OCI-M1 (cell line): ENCODE measurements at places on chromosomes 12 and 14.

DNA sequence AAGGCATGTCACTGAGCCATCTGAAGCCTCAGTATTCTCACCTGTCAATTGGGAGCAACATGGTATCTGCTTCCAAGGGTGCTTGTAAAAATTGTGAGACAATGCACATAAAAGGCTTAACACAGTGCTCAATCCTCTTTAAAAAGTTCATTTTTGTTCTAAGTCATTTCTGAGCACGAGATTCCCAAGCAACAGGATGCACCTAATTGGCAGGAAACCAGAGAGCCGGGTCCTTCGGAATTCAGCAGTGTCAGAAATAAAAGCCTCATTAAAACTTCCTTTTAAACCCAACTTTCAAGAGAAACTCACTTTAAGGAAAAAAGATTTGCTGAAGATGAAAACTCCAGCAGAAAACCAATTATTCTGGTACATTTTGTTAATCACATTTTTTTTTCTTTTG lies 112.4 kb upstream of the NOS1 start:
- DNase-seq: no peak

DNA sequence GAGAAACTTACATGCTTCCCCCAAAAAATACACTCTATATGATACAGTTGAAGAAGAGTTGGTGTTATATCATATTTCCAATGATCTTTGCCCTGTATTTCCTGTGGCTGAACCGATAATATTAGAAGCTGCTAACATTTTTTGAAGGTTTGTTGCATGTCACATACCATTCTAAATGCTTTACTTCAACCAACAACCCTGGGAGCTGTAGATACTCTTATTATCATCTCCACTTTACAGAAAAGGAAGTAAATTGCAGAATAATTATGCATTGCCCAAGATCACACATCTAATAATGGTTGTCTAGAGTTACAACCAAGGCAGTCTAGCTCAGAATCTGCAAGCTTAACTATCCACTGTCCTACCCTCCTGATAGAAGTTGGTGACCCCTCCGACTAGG lies 182.8 kb downstream of the NUAK1 start:
- DNase-seq: no peak

DNA sequence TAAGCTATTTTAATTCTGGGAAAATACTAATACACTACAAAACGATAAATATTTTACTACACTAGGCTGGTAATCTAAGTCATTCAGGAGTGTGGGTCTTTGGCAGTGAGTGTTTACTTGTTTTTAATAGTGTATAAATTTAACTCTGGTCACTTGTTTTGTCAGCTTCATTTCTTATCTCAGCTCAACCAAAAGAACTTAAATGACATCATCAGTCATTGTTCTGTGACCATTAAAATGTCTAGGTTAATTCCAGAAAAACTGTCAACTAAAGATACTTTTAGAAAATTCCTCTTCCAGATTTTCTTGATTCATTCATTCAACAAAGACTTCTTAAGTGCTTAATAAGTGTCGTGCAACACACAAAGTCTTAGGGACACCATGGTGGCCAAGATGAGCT lies 102.8 kb downstream of the FOXN3 start:
- no peak for DNase-seq

DNA sequence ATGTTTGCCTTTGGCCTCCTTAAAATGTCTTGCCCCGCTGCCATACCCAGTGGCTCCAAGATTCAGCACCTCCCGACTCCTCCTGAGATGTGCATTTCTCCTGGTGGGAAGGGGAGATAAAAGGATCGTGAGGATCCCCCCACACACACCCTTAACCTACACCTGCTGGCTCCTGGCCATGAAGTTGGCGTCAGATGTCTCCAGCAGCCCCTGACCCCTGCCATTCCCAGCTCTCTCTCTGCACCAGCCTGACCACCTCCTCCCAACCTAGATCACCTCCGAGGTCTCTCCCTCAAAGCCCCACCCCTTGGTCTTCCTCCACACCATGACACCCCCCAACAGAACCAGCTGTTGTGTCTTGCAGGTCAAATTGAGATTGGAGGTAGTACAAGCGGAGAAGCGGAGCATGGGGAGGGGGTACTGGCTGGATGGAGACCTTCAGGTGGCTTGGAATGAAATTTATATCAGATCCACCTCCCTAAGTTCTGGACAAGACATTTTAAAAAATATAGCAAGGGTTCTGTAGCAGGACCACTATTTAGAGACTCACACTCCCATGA lies 151.1 kb upstream of the FKBP4 start:
- DNase-seq: no peak

- no peak for DNase-seq
These were observed 11.6 kb downstream of the ITGA7 start for GRCh38 chr12:55696141-55696540.

DNA sequence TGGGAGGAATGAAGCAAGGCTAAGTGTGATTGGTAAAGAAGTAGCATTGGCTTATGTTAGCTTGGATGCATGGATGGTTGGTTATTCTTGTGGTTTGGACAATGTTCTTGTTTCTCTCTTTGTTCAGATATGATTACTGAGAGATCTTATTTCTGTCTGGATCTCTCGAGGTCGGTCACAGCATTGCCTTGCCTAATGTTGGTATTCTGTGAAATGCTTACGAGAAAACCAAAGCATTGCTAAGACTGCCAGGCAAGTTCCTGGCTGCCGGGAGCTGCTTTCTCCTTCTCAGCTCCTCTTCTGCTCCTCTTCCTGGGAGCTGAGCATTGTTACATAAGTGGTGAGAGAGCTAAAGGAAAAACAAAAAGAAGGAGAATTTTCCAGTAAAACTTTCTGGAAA lies 7.4 kb upstream of the RND1 start:
- no peak for DNase-seq

DNA sequence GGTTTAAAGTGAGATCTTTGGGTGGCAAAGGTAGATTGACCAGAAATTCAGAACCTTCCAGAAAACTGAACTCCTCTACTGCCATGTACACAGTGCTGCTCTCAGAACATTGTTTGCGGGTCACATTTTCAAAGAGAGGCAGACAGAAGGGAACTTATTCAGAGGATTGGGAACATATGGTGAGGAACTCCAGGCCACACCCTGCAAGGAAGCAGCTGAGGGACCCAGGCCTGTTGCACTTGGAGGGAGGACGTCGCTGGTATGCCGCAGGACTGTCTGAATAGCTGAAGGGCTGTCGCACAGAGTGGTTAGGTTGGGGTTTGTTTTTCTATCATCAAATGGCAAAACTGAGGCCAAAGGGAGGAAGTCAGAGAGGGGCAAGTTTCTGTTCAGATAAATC lies 441.1 kb downstream of the DPF3 start:
- no peak for DNase-seq

GRCh38 chr12:112947761-112948160 lies 9.5 kb downstream of the OAS3 start:
- DNase-seq: no peak

DNA sequence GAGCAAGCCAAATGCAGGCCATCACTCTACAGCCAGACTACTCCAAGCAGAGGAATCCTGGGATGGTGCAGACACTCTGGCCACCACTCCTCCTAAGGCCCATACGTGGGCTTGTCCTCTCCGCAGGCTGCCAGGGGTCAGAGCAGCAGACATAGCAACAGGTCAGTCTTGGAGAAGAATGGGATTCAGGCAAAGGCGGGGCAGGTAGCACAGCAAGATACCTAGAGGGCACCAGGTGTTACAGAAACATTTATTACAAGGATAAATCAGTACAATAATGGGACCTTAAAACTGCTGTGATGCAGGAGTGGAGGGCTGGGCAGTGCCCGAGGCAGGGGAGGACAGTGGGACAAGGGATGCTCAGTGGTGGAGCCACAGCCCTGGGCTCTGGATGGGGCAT lies 20.3 kb downstream of the SYNDIG1L start:
- no peak for DNase-seq

DNA sequence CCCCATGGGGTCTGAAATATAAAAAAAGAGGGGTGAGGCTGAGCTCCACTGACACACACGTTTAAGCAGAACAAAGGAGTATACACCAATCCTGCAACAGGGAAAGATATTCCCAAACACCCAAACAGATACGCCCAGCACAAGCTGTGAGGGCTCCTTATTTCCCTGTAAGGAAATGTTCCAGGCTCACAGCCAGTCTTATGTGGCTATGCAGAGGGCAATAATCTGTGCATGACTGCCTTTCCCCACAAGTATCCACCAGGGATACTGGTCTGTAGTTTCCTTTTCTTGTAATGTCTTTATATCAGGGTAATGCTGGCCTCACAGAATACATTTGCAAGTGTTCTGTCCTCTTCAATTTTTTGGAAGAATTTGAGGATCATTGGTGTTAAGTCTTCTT lies 141.7 kb upstream of the DAAM1 start:
- no peak for DNase-seq

GRCh38 chr12:62865937-62866336 lies 69.0 kb downstream of the PPM1H start:
- no peak for DNase-seq

- no peak for DNase-seq
These were observed 4.6 kb downstream of the SERPINA1 start for GRCh38 chr14:94383777-94384176.

- DNase-seq: peak; percentile 72
These were observed 196.6 kb downstream of the GLT1D1 start for GRCh38 chr12:129049917-129050316.

DNA sequence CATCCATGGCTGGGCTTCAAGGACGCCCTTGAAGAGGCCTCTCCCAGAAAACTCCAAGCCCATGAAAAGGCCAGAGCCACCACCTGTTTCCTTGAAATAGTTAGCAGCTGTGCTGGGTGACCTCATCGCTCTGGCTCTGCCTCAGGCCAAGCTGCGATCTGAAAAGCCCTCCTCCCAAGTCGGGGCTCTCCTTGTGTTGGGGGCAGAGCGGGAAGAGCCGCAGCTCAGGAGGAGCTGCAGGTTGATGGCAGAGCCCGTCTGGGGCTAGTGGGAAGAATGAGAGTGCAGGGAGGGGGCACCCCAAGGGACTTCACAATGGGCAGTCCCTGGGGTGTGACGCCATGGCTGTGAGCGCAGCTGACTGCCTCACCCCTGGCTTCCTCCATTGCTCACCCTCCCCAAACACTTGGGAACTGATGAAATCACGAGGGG lies 50.0 kb upstream of the STON2 start:
- no peak for DNase-seq

DNA sequence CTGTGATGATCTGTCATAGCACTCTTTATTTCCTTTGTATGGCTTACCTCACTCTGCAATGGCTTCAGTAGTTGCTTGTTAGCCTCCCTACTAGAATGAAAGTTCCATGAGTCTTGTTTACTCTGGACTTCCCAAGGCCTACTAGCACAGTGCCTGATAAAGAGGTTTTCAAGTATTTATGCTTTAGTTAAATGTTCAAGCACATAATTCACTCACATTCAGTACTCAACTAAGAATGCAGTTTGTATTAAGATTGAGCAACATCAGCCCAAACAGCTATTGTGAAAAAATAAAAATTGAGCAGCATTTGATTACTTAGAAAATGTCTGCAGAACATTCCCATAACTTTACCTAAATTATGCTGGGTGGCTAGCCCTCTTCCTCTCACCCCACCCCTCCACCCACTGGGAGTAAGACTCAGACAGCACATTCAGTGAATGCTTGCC lies 158.9 kb upstream of the AMIGO2 start:
- DNase-seq: no peak

- no peak for DNase-seq
These were observed 34.8 kb upstream of the TESC start for GRCh38 chr12:117134059-117134458.

GRCh38 chr12:1161197-1161596 lies 170.2 kb downstream of the ERC1 start:
- no peak for DNase-seq

- DNase-seq: no peak
These were observed 64.8 kb upstream of the CMKLR1 start for GRCh38 chr12:108403952-108404351.

- peak; percentile 17 for DNase-seq
These were observed 602.8 kb downstream of the RPS29 start for GRCh38 chr14:48983351-48983888.

DNA sequence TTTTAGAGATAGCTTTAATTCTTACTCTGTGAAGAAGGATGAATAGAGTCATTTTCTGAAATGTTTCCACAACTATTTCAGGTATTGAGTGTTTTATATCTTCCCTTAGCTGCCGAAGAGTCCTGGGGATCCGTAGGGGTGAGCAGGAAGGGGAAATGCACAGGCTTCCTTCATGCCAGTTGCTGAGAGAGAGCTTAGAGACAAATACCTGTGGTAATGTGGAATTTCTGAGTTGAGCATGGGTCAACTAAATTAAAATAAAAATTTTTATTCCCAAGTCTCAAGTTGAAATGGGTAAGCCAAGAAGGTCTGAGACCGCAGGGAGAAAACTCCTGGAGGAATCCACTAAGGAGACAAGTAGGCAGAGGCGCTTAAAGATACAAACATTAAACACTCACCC lies 185.7 kb downstream of the DAD1 start:
- DNase-seq: no peak

DNA sequence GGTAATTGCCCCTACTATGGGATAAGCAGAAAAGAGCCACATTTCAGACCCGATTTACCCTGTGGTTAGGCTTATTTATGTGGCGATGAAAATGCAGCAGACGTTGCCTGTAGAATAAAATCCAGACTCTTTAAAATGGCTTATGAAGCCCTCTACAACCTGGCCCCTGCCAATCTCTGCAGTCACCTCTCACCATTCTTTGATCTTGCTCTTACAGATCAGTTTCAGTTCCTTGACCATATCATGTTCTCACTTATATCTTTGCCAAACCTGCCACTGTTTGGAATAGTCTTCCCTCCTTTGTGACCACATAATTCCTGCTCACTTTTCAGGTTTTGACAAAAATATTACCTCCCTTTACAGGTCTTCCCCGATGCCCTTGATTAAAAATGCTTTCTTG lies 264.3 kb upstream of the GARIN6 start:
- no peak for DNase-seq

- no peak for DNase-seq
These were observed 27.6 kb upstream of the TRAF3 start for GRCh38 chr14:102749393-102750305.

DNA sequence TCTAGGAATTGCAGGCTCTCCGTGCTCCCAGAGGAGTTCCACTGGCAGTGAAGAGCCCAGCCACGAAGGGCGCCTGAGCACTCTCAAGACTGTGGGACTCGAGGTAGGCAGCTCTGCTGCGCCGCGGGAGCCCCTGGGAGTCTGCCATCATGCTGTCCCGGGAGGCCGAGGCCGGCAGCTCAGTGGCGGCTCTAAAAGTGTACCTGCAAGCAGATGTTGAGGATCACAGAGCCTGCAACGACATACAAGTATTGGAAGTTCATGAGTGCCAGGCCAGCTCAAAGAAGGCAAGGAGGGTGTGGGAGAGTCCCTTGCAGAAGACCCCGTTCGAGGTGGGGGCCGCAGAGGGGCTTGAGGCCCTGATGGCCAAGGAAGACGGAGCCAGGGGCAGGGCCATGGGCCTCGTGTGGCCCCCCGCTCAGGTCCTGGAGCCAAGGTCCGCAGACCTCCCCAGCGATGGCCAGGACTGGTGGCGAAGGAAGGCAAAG lies 62.7 kb downstream of the MUCL1 start:
- DNase-seq: no peak

- peak; percentile 65 for DNase-seq
These were observed 516 bp downstream of the NINJ2 start for GRCh38 chr12:662566-663292.

- DNase-seq: no peak
These were observed 209.5 kb upstream of the DIO3 start for GRCh38 chr14:101351769-101352168.

- DNase-seq: no peak
These were observed 528.2 kb downstream of the SLC6A15 start for GRCh38 chr12:84384384-84384783.

- no peak for DNase-seq
These were observed 24.6 kb upstream of the KLRD1 start for GRCh38 chr12:10283027-10283426.
